ENCODE measurements at places on chromosomes 3 and 15. TPM values are rescaled to one million over a fixed set of nuclear protein-coding genes. Genes with fewer than 3 reads are reported as not detected.

Gene GXYLT2
- total RNA-seq: 3.1 TPM

Gene ETV5
- 7.5 TPM for total RNA-seq

Gene FANCI
- 2.8 TPM for total RNA-seq

Gene RAD51
- 1.1 TPM for total RNA-seq

Gene ESYT3
- total RNA-seq: 16.8 TPM

Gene ISL2
- total RNA-seq: 3.0 TPM

Gene SLC27A2
- total RNA-seq: not detected

Gene IL17RB
- 1.2 TPM for total RNA-seq

Gene CADPS
- total RNA-seq: 4.1 TPM

Gene CX3CR1
- total RNA-seq: 0.68 TPM

All from sigmoid colon (tissue), 7 donors.